ENCODE measurements at places on chromosomes 7 and 10. TPM values are rescaled to one million over a fixed set of nuclear protein-coding genes. Genes with fewer than 3 reads are reported as not detected.

The PODXL gene
- 1.4 TPM for total RNA-seq

DNA sequence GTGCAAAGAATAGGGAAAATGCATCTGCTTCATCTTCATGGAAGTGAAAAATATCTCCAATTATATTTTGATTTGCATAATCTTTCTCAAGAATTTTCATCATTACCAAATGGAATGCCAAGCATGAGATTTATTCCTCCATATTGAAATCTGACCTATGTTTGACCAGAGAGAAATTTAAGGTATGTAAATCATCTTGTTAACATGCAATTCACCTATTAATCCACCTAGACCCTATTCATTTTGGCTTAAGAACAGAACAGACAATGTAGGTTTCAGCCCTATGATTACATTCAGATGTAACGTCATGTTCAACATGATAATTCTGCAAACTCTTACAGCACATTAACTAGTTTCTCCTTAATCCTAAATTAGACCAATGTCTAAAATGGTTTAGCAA lies 30.8 kb upstream of the TMEM140 start:
- DNase-seq = peak; percentile 0

- DNase-seq = no peak
Observed at GRCh38 chr10:122139627-122140170, 131.4 kb upstream of the BTBD16 start.

- peak; percentile 74 for DNase-seq
Observed at GRCh38 chr10:63430091-63430998, 35.4 kb downstream of the JMJD1C start.
